GM04504 (cell line): ENCODE measurements at places on chromosomes 2 and 18.

GRCh38 chr2:39550701-39551285 is 113.7 kb upstream of the MAP4K3 start:
- DNase-seq = no peak

DNA sequence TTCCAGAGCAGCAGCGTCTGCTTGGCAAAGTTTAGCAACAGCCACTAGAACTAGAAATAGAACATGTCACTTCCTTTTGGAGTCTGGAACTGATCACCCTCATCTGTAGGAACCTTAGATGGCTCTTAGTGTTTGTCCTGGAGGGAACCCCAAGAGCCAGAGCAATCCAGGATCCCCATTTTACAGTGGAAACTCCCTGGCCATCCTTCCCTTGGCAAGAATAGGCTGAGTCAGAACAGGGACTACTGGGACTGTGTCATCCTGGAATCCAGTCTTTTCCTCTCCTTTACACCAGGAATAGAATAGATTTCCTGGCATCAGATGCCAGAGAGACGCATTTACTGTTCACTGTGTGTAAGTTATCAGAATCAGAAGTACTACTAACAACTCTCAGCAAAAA is 33.2 kb upstream of the GRHL1 start:
- DNase-seq = no peak

- no peak for DNase-seq
Observed at GRCh38 chr2:15152382-15152781, 408.8 kb downstream of the NBAS start.

DNA sequence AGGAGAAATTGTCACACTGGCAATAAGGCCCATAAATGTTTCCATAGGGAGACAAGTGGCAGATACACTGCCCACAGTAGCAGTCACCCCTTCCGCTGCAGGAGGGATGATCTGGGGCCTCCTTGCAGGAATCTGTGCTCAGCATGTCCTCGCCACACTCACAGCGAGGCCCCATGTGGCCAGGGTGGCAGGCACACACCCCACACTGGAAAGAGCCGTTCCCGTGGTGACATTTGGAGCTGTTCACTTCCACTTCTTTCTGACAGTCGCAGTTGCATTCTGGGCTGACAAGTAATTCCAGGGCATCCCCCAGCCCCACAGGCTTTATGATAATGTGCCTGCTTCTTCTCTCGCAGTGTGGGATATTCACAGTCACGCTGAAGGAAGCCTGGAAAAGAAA is 62.6 kb downstream of the ITGB6 start:
- no peak for DNase-seq

DNA sequence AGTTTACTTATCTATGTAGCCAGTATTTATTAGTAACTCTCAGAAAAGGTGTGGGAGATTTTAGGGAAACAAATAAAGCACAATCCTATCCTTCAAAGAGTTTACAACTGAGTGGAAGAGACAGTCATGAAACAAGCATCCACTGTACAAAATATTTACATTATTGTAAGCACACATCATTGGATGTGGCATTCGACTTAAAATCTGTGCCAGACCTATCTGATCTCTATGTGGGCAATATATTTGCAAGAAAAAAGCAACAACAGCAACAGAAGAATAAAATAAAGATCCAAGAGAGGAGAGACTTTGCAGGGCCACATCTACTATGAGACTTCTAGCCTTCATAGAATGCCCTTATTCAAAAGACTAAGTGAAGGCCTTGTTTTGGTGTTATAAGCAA is 882.1 kb upstream of the PIK3C3 start:
- DNase-seq = no peak

- DNase-seq = peak; percentile 12
Observed at GRCh38 chr2:86764661-86765309, 25.9 kb downstream of the CD8A start.

- DNase-seq = no peak
Observed at GRCh38 chr18:41982942-41983660, 28.1 kb downstream of the PIK3C3 start.

- DNase-seq = no peak
Observed at GRCh38 chr2:158464426-158465281, 7.9 kb downstream of the PKP4 start.

DNA sequence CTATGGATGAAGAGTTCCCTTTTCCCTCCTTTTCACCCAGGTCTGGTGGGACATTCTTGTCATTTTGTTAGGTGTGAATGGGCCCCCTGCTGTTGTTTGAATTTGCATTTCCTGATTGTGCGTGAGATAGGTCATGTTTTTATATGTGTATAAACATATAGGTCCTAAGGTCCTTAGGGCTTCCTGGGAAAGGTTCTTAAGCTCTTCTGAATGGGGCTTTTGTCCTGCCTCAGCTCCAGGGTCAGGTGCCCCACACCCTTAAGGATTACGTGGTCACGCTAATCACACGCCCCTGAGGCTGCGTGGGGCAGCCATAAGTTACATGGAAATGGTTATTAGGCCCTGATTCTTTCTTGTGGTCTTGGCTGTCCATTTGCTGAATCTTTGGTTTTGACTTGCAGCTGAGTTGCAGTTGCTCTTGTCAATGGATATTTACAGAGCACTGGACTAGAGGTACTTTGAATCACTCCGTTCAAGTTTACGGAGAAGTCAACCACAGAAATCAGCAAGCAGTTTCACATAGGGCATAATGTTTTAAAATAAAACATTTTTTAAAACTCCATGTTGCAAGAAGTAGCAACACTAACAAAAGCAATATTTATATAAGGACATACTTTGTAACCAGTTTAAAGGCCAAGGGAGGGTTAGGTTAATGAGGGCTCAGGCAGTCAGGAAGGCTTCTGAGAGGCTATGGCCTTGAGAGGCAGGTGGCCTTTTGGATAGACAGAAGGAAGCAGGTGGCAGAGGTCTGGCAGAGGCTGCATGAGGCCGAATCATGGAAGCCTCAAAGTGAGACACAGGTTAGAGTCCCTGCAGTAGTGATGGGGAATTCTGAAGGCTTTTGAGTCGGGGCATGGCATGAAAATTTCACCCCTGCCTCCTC is 24.2 kb downstream of the LIPG start:
- no peak for DNase-seq

GRCh38 chr2:67576991-67577390 is 179.9 kb downstream of the ETAA1 start:
- no peak for DNase-seq

GRCh38 chr2:234569776-234570430 is 73.0 kb upstream of the ARL4C start:
- no peak for DNase-seq

- DNase-seq = no peak
Observed at GRCh38 chr2:52475590-52475989, 1292.0 kb upstream of the CHAC2 start.

- DNase-seq = no peak
Observed at GRCh38 chr2:54480025-54480424, 23.9 kb downstream of the SPTBN1 start.

GRCh38 chr2:220963930-220964329 is 608.2 kb downstream of the EPHA4 start:
- DNase-seq = no peak

DNA sequence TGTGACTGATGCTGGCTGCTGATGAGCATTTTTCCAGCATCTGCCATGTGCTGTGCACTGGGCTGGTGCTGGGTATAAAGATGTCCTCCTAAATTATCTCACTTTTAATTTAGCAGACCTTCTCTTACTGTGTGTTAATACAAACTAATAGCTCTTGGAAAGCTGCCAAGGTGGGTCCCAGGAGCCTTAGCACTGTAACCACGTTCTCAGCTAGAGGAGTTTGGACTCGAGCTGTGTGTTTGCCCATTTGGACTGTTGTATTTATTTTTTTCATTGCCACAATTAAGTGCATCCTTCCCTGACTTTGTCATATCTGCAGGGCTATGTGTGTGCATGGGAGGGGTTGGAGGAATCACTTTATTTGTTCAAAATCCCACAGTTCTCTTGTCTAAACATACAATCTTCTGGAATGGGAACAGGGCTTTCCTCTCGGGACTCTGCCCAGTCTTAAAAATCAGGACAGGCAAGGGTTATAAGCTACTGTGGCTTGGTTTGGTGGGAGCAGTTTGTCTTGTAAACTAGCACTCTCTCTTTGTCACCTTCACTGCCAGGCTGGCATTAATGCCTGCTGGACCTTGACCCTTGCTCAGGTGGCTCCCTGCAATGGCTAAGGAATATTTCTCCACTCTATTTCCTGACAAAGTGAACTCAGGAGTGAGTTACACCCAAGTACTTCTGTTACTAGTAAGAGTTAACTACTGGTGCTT is 129.7 kb upstream of the MGAT5 start:
- no peak for DNase-seq

DNA sequence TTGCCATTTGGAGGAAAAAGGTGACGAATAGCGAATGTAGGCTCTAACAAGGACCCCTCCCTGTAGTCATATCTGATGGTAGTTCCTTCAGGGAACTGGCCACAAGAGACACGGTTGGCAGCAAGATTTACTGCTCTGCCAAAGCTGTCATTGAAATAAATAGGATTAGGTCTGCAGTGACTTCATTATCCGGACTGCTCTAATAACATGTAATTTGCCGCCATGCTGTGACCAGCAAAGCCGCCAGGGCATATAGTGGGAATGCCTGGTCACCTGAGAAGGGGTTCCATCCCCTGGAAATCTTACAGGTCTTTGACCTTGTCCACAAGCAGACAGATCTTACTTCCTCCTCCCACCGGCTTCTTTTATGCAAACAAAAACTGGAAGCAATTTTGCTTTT is 59.4 kb upstream of the LAPTM4A start:
- DNase-seq = no peak

- DNase-seq = no peak
Observed at GRCh38 chr2:96895746-96896651, 26.1 kb upstream of the SEMA4C start.

DNA sequence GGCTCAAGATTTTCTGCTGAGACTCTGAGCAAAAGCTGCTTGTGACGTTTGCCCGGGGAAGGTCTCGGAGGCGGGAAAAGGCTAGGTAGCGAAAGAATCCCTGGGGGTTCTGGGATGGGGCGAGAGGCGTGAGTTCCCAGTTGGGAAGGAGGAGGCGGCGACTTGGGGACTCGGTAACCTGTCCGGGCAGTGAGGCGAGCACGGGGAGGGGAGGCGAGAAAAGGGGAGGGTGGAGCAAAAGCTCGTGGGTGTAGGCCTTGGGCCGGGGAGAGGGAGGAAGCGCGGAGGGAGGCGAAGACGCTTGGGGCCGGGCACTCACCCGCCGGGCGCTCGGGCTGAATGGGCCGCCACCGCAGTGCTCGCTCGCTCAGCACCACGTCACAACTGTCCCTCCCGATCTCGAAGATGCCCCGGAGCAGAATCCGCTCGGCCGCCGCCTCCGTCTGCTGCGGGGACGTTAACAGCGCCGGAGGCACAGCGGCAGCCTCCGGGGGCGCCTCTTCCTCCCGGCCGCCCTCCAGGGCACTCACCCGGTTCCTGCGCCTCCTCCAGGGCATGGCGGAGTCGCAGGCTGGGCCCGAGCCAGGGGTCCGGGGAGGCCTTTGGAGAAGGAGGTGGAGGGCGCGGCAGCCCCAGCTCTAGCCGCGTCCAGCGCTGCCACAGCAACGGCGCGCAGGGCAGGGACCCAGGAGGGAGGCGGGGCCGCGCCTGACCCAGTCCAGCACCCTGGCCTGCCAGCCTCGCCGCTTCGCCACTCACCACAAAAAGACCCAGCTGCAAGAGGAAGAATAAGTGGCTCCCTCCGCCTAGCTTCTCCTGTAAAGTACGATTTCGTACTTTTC is at the start of gene CERKL:
TSS of gene CERKL (minus strand) at position 656 of the 842 bp plus-strand sequence. CDS start at position 557, 99 bp downstream.
- no peak for DNase-seq

DNA sequence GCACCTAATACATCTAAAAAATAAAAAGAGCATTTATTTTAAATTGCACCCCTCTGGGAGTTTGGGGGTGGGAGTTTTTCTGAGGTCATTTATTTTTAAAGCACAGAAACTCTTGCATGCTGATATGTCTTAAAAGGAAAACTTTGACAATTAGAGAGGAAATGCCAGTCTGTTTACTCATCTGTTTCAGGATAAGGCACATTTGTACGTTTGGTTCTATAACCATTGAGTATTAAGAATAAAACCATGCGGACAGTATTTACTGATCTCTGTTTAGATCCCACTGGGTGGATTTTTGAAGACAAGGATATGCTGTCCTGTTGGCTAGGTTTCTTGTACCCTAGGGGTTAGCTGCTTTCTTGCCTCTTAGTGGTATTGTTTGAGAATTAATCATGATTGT is 122.9 kb downstream of the TANC1 start:
- DNase-seq = no peak

DNA sequence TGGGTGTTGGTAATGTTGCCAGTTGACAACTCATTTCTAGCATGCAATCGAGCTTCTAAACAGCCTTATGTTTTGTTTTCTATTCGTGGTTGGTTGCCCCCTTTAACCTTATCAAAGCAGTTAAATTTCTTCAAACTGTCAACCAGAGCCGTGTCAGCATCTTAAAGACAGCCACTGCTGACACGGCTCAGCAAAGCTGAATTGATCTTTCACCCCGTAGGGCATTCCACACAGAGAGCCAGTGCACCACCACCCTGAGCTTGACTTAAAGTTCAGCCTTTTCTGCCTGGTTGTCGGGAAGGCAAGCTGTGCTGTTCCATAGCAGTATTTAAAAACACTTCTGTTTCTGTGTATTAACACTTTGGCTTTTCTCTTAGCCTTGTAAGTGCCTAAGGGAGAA is 355.0 kb upstream of the CHST9 start:
- no peak for DNase-seq

DNA sequence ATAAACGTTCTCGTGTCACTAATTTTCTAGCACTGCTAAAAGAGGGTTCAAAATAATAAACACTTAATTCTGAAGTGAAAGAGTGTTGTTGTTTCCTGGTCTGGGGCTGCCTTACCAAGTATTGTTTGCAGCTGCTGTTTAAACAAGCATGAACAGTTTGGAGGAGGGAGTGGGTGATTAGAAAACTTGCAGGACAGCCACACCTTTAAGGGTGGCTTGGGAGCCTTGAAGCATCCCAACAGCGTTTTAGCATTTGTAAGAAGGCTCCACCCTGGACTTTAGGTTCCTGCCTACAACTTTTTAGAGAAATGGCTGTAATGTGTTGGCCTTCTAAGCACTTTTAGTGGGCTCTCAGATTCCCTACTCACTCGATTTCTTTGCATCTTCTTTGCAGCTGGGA is 371.6 kb downstream of the TGIF1 start:
- no peak for DNase-seq

DNA sequence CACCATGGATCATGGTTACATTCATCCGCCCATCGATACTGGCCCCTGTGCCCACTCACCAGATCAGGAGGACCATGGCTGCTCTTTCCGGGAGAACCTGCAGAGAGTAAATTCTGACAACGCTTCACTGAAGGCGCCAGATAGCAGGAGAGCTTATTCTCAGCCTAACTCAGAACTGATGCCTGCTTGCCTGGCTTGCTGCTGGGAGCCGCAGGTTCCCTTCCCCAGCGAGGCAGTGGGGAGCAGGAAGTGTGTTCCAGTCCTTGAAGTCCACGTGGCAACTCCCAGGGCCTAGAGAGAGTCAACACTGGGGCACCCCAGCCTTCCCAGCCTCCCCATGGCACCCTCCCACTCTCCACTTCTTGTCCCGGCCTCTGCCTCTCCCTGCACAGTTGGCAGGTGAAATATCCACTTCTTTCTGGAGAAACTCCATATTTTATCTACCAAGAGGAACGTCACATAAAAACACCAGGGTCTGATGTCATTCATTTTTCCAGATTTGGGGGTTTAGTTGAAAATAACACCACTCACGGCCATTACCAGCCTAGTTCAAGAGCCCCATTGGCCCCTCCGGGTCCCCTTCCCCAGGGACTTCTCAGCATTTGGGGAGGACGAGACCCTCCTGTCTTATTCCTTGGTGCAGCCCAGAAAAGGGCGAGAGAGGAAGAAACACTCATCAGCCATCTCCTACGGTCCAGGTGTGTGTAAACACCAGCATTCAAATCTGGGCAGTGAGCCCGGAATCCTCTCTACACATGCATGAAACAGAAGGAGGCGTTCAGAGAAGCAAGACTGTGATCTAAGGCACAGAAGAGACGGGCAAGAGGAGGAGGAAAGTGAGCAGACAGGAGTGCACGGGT is 3.5 kb upstream of the TUBB6 start:
- DNase-seq = no peak

GRCh38 chr18:6219116-6219717 is 195.5 kb downstream of the L3MBTL4 start:
- peak; percentile 1 for DNase-seq
